Stimulated activated CD4-positive, alpha-beta T cell treated with anti-CD3 and anti-CD28 coated beads, Interleukin-1b, Interleukin-23, amount 100 ng/mL, for 24 hours (primary cell): ENCODE measurements at places on chromosomes 4 and X.

DNA sequence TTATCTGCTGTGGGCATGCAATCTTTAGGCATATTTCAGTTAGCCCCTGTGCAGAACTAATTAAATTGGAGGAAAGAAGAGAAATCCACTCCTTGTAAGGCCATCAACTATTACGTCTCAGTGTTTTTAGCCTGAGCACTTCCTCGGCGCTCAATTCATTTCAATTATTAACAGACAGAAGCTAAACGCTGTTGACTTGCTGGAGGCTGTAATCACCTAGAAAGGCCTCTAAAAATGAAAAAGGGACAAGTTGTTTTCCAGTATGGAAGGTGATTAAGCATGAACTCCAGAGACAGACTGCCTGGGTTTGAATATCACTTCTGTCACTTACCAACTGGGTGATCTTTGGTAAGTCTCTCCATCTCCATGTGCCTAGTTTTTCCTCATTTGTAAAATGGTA is 59.6 kb downstream of the LEF1 start:
- no peak for DNase-seq

DNA sequence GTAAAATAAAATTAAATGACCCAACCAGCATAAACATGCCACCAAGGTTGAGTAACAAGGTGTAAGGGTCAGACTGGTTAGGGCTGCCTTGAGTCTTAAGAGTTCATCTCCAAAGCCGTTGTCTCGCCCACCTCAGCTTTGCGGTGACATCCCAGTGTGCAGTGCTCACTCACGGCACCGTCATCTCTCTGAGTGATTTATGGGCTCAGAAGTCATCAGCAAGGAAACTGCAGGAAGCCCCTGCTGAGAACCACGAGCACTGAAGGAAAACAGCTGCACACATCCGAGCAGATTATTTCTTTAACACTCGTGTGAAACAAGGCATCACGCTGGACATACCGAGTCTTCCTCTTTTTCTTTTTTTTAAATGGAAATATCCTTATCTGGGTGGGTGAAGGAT is 411.1 kb downstream of the TRIML1 start:
- DNase-seq = no peak

DNA sequence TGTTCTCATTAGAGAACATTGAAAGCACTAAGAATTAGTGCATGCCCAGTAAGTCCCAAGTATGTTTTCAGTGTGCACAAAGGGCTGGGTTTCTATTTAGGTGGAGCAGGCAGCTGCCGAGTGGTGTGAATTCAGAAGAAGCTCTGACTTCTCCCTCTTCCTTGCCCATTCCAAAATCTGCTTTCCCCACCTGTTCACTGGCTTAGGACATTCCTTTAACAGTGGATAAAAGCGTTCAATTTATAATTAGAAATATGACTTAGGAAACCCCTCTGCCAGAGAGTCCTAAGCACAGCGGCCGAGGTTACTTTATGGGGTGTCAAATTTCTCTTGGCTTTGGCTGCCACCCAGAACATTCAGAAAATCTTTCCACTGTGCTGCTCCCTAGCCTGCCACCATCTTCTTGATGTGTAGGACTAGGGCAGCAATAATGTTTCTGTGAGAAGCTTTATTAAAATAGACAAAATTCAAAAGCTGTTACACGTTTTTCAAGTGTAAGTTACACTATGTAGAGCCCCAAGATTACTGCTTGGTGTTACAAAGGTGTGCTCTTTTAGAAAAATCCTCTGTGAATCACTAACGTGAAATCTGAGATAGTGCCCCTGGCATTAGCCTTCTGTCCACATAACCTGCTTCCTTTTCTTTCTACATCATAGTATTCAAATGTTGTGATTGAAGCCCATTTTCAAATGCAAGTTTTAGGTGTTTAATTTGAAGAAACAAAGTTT is 191.6 kb upstream of the ANKRD50 start:
- DNase-seq = no peak

DNA sequence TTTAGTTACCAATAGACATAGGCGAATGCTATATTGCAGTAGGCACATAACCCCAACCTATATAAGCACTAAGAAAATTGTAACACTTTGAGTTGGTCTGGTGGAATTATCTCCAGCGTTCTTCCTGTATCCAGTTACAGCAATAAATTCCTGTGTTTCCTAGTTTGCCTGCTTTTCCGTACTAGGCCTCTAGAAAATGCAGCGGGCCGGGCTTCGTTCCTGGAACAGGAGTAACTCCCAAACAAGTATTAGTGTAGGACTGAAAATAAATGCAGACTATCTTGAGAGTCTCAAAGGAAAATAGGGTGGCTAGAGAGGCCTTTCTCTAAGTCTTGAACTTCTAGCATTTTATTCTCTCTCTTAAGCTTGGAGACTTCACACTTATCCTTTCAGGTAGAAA is 159.8 kb downstream of the OR13H1 start:
- no peak for DNase-seq

- no peak for DNase-seq
Measured at GRCh38 chr4:156568484-156568883, 403.1 kb downstream of the PDGFC start.

DNA sequence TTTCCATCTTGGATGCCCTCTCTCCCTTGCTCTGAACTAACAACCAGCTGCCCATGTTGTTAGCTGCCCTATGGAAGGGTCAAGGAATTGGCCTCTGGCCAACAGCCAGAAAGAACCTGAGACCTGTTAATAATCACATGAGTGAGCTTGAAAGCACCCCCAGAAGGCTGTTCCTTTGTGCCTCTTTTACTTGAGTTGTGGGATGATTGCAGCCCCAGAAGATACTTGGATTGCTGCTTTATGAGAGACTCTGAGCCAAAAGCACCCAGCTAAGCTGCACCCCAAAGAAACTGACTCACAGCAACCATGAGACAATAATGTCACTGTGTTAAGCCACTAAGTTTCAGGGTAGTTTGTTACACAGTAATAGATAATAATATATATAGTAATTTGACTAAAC is 73.3 kb downstream of the FRYL start:
- no peak for DNase-seq

DNA sequence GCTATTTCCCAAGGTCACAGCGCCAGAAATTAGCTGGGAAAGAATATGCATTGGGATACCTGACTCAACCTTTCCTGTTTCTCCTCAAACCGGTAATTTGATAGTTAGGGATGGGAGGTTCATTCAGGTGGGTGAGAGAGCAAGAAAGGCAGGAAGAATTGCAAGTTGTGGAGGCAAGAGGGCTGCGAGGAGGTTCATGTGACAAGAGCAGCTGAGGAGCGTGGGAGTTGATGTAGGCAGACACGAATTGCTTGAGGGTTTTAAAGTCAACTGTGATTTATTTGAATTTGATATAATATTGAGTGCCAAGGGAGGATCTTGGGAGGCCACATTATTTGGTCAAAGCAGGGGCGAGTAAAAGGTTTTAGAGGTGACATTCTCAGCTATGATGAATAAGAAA is 329.0 kb downstream of the STIM2 start:
- no peak for DNase-seq

DNA sequence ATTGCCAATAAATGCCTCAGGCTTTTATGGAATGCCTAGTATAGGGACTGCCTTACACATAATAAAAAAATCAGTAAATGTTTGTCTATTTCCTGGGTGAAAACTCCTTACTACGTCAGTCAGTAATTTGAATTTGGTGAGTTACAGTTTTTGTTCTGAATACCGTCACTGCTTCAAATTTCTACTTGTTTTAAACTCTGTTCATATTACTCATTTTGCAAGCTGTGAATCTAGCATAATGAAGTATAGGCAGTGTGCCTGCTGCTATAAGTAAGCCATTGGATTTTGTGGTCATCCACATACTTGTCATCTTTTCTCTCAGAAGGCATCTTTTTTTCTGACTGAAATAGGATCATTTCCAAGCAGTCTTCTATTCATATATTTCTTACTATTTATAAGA is 43.1 kb downstream of the SYNPO2 start:
- no peak for DNase-seq

GRCh38 chr4:125693228-125693627 is 378.5 kb downstream of the FAT4 start:
- no peak for DNase-seq

GRCh38 chrX:19172741-19173140 is 50.5 kb upstream of the ADGRG2 start:
- no peak for DNase-seq

DNA sequence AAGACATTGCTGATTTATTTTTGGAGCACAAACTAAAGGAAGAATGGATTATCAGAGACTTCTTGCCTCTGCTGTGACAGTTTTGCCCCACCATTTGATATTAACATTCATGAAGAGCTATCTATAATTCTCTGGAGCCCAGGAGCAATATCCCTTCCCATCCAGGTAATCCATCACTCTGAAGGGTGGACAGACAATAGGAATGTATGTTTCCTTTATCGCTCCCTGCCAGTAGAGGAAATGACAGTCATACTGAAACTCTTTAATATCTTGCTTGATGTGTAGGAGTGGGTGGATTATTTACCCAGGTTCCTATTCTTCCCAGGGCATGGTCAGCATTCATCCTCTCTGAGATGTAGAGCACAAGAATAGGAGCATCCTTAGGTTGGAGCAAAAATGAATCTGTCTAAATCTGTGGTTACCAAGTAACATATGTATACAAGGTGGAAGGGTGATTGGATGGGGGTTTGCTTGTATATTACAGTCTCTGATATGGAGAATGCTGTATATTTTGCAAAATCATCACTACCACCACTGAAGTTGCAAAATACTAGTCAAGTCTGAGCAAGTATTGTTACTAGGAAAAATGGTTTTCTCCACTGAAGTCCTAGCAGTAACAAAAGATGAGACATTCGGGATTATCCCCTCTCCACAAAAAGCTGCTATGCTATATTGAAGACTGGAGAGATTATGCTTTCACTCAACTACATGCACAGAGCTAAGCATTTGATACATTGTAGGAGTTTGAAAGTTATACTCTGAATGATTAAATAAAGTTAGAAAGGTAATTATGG is 151.6 kb downstream of the CBLL2 start:
- no peak for DNase-seq

- DNase-seq = no peak
Measured at GRCh38 chr4:151039733-151040132, 24.6 kb upstream of the LRBA start.

DNA sequence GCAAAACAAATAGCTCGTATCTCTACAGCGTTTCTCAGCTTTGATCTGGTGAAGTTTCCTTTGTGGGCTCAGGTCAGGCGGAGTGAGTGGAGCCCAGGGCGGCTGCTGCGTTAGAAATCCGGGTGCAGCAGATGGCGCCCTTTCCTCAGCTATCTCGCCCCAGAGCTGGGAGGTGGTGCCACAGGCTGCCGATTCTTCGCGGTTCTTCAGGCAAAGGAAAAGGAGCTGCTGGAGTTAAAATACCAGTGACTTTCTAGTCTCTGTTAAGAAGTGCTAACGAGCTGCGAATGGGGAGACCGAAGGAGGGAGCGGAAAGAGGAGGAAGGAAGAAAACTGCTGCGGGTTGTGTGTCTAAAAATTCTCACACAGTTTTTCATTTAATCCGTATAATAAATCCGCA is 114.6 kb downstream of the CPE start:
- DNase-seq = peak; percentile 51

- no peak for DNase-seq
Measured at GRCh38 chr4:33841120-33841519, 2403.2 kb downstream of the ARAP2 start.

GRCh38 chr4:188370777-188371176 is 231.5 kb downstream of the TRIML1 start:
- no peak for DNase-seq

- DNase-seq = no peak
Measured at GRCh38 chrX:87403551-87403950, 114.1 kb upstream of the KLHL4 start.

DNA sequence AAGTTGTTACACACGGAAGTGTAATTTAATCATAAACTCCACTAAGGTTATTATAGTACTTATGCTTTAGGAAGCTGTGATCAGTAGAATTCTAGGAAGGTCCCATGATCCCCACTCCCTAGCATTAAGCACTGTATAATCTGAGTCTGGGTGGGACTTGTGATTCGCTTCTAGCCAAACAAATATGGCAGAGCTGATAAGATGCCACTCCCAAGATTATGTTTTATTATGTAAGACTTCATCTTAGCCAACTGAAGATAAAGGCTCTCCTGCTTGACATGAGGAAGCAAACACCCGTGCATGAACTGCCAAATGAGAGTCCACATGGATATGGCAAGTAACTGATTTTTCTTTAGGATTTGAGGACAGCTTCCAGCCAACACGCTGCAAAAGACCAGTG is 186.4 kb upstream of the NDST3 start:
- DNase-seq = no peak

DNA sequence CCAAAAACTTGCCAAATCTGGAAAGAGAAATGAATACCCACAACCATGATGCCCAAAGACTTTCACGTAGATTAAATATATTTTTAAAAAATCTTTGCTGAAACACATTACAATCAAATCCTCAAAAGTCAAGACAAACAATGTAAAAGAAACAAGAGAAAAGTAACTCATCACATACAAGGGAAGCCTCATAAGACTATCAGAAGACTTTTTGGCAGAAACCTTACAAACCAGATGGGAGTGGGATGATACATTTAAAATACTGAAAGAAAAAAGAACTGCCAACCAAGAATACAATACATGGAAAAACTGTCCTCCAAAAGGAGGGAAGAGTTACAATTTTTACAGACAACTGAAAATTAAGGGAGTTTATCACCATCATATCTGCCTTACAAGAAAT is 319.0 kb upstream of the INTU start:
- DNase-seq = no peak

DNA sequence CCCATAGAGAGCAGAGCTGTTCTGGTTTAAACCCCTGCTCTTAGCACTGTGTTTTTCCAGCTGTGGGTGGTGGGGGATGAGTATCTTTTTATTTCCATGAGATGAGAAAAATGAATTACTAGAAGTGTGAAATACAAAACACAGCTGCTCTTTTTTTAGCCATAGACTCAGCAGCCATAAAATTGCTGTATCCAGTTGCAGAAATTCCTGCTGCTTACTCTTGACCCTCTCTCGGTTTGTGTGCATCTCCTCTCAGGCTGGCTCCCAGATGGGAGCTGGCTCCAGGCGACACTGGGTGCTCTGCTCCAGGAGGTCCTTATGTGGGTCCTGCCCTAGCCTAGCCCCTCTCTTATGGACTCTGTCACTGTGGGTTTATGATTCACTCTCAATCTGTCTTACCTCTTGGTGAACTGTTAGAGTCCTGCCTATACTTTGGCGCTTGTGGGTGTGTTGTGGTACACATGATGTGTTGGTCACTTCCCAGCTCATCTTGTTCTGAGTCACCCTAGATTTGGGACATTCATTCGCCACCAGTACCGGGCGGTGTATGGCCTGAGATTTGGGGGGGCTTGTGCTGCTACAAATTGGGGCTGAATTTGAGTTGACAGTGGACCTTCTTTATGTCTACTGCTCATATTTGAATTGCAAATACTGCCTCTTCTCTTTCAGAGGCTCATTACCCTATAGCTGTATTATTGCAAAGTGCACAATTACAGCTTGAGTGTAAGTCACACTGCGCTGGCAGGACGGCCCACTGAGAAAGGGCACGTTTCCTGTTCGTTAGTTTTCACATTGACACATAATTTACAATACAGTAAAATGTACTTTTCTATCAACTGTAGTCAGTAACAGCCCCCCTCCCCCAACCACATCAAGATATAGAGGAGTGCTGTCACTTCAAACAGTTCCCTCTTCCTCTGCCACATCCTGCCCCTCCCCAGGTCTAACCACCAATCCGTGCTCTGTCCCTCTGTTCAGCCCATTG is 46.9 kb upstream of the MSANTD1 start:
- peak; percentile 32 for DNase-seq

- no peak for DNase-seq
Measured at GRCh38 chrX:69357317-69357716, 146.8 kb upstream of the NALF2 start.
